ENCODE measurements at places on chromosomes 2 and 18. TPM values are rescaled to one million over a fixed set of nuclear protein-coding genes. Genes with fewer than 3 reads are reported as not detected.

The CFC1 gene
- total RNA-seq: not detected

The ORC4 gene
- total RNA-seq: 21.6 TPM

The SERPINB4 gene
- total RNA-seq: not detected

The ARHGAP25 gene
- 0.50 TPM for total RNA-seq

The SOX11 gene
- not detected for total RNA-seq

The ATRAID gene
- 241 TPM for total RNA-seq

The GRHL1 gene
- 0.19 TPM for total RNA-seq

The DTNA gene
- total RNA-seq: 14.7 TPM

The TTN gene
- total RNA-seq: 5.6 TPM

The COL3A1 gene
- total RNA-seq: 1,561 TPM

The MAP4K3 gene
- 42.1 TPM for total RNA-seq

The ZEB2 gene
- 90.4 TPM for total RNA-seq

The SGPP2 gene
- total RNA-seq: not detected

The CNGA3 gene
- total RNA-seq: 0.13 TPM

The L3MBTL4 gene
- total RNA-seq: under 0.01 TPM

The GREB1L gene
- 1.2 TPM for total RNA-seq

The PRSS56 gene
- total RNA-seq: not detected

The OTOS gene
- total RNA-seq: not detected

The TWIST2 gene
- 17.8 TPM for total RNA-seq

The ICOS gene
- total RNA-seq: not detected

The RBM45 gene
- 18.4 TPM for total RNA-seq

The FOXI3 gene
- not detected for total RNA-seq

The UCN gene
- total RNA-seq: 0.50 TPM

The FABP1 gene
- not detected for total RNA-seq

The UGT1A6 gene
- total RNA-seq: not detected

Measured in aortic smooth muscle cell (primary cell).